ENCODE measurements at places on chromosomes 5 and 9.
A peak's percentile ranks its signal among the peaks of the same experiment; 100 is the strongest.

DNA sequence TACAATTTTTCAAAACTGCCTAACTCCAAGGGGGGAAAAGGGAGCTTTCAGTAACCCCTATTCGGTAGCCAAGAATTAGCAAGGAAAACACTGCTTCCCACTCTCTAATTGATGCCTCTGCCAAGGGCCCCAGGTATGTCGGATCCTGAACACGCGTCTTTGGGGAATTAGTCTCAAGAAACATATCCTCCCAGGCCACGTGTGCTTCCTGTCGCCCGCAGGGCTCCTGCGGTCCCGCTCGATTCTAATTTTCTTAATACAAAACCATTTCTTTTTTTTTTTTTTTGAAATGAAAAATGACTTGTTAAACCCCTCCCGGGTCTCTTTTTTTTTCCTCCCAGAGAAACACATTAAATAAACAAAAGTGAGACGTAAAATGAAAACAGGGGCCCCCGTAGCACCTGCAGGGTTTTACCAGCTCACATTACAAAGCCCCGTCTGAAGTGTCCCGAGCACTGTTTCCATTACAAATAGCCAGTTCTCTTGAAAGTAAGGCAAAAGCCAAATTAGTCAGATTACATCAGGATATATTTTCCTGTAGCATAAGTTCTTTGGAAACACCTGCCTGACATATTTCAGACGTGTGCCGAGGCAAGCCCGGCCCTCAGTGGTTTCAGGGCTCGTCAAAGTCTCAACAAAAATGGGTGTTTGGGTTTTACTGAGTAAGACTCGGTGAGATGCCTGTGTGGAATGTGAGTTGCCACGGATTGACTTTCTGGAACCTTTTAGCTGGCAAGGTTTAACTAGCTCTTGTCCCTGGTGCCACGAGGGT is 21.5 kb downstream of the SMIM23 start:
- no peak for DNase-seq

DNA sequence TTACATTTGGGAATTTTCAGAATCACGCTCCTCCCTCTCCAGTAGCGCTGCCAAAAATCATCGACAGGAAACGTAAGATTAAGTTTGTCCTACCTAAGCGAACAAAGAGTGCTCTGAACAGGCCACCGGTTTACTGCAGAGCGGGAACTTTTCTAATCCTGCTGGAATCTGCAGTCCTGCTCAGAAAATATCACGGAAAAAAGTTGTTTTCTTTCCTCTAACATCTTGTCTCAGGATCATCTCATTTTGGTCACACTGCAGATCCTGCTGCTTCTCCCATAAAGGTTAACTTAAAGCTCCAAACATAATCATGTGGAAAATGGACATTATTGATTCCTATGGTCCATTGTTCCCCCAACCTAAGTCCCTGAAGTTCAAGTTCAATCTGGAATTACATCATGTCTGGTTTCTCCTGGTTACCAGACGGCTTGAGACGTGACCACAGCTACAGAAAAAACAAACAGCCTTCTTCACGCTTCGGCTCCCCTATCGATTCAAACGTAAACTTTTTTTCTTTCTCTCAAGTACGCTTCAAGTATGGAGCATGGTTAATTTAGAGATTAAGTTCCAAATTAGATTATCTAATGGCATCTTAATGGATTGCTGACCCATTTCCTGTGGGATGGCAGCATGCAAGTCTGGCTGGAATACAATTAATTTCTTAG is 217.6 kb downstream of the NFIB start:
- DNase-seq = no peak

DNA sequence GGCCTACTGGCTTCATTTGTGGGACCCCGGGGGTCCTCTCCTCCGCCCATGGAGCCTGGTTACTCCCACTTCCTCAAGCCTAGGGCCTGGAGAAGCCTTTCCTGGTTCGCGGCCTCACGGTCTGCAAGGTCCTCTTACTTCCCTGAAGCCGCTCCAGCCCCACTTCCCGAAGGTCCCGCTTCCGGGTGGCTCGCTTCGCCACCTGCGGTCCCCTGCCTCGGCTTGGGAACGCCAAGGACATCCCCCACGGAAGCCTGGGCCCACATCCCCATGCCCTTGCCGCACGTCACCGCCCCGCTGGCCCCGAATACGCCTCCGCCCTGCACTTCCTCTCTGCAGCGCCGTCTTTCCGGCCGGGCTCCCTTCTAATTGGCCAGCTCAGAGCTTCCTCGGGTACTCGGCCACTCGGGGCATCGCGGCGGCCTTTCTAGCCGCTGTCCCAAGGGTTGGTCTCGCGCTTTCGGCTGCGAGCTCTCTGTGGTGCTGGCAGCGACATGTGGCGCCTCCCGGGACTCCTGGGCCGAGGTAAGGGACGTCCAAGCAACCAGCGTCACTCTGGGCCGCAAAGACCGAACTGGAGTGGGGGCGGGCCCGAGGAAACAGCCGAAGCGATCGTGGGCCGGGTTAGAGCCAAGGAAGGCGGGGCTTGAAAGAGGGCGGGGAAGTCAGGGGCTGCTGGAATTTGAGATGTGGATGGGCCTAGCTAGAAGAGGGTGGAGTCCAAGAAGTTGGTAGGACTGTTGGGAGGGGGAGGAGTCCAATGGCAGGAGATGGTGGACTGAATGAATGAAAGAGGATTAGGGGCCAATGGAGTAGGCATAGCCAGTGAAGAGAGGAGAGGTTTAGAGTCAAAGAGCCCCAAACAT is at the start of gene DELE1:
TSS of gene DELE1 (plus strand) at position 424 of the 866 bp plus-strand sequence. CDS start at position 495, 71 bp downstream.
- peak; percentile 96 for DNase-seq

- no peak for DNase-seq
Measured at GRCh38 chr5:135829179-135829578, 5.3 kb upstream of the SLC25A48 start.

DNA sequence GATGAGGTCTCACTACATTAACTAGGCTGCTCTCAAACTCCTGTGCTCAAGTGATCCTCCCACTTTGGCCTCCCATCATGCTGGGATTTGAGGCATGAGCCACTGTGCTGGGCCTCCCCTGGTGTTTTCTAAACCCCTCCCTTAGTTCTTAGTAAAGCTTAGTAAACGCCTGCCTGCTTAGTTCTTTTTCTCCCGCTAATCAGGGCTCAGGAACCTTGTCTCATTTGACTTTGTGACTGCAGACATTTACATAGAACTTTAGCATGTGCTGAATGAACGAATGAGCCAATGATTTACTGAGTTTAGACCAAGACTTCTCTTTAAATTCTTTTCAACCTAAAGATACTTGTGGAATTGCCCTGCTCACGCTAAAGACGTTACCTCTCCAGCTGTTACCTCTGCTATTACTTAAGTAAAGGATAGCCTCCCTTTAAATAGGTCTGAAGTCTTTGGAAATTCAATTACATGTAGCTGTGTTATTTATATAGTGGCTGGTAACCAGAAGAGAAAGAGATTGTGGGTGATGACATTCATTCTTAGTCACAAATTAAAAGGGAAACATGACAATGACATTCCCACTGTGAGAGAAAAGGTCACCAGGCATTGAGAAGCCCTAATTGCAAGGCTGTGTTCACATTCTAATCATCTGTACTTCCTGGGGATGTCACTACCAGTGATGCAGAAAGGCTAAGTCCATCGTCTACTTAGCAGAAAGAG is 18.6 kb upstream of the SUSD1 start:
- DNase-seq = no peak

DNA sequence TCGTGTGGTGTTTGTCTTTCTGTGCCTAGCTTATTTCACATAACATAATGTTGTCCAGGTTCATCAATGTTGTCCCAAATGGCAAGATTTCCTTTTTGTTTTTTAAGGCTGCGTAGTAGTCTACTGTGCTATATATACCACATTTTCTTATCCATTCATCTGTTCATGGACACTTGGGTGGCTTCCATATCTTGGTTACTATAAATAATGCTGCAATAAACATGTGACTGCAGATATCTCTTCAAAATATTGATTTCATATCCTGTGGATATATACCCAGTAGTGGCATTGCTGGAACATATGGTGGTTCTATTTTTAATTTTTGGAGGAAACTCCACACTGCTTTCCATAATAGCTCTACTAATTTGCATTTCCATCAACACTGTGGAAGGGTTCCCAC is 25.5 kb upstream of the CCNH start:
- DNase-seq = no peak

DNA sequence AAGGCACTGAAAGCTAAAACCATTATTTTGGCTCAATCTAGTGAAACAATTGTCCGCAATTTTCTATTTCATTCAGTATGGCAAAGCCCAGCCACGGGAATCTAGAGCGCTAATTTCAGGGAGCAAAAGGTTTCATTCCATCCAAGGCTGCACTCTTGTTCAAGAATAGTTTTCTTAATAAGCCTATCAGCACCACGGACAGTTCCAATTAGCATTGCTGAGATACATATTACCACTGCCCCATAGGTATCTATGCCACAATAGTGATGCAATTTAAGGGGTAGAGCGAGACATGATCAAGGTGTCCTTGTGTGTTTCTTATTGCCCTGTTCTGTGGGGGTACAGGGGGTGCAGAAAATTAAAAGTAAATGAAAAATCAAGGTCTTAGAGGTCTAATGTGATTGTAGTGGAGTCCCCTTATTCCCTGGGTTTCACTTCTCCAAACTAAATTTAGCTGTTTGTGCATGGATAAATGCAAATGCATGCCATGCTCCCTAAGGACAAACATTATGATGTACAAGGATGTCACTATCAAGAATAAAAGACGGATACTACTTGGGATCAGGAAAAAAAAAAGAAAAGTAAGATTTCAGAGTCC is 45.5 kb downstream of the SPOCK1 start:
- DNase-seq = no peak

DNA sequence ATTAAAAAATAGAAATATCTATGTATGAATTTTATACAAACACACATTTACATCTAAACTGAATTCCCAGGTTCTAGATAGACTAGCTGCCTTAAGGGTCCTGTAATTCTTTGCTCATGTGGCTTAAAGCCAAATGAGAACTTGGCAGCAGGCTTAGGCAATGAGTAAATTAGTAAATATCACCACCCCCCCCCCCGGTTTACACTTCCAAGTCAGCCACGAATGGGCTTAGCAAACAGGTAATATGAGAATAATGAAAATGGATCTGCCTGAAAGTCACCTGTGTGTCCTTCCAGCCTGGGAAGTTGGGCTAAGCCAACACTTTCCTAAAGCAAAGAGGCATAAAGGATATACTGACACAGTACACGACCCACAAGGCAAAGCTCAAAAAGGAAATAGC is 108.6 kb downstream of the KLHL3 start:
- DNase-seq = no peak
